Mesothelial cell of epicardium (in vitro differentiated cells): ENCODE measurements at places on chromosomes 2 and 18.

DNA sequence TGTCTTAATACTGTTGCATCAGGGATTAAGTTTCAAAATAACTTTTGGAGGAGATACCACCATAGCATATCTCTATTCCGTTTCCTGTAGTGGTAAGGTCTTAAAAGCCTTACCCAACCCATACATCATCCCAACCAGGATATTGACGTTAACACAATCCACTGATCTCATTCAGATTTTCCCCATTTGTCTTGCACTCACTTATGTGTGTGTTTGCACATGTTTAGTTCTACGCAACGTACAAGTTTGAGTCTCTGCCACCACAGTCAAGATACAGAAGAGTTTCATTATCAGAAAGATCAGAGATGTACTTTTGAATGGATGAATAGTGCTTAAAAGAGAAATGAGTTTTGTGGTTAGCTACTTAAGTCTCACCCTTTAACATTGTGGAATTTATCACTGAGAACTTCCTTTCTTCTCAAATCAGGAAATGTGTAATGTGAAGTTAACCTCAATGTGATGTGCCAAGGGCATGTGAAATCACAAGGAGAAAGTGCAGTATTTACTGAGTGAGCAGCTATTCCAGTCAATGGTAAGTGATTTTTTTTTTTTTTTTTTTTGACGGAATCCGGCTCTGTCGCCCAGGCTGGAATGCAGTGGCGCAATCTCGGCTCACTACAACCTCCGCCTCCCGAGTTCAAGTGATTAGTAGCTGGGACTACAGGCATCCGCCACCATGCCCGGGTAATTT lies 69.2 kb upstream of the EPHA4 start:
- no peak overlapping the region for H3K4me3 ChIP-seq
- H3K27ac ChIP-seq: no peak overlapping the region
- no peaks in the 10 kb centered on the region for H3K36me3 ChIP-seq
- H3K27me3 ChIP-seq: no peaks in the 10 kb centered on the region
- no peaks in the 10 kb centered on the region for H3K4me1 ChIP-seq
- DNase-seq: no peak

DNA sequence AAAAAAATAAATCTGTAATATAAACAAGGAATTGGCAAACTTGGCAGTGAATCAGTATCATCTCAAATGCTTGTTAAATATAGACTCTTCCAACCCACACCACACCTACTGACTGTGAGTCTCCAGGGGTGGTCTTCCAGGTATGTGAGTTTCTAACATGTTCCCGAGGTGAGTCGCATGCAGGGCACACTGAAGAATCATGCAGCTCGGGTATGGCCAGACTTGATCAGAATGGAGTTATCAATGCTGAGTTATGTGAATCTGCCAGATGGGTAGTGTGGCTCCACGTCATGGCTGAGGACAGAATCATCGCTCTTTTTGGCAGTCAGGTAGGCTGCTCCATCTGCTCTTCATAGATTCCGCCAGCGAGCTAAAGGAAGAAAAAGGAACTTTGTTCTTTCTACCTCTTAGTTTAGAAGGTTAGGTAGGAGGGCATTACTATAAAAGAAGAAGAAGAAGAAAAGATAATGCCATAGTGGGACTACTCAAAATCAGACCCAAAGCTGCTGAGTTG lies 1279.7 kb upstream of the ZEB2 start:
- no peaks in the 10 kb centered on the region for H3K27me3 ChIP-seq
- H3K36me3 ChIP-seq: no peaks in the 10 kb centered on the region
- no peak overlapping the region for H3K27ac ChIP-seq
- H3K4me1 ChIP-seq: no peaks in the 10 kb centered on the region
- no peak overlapping the region for H3K4me3 ChIP-seq

DNA sequence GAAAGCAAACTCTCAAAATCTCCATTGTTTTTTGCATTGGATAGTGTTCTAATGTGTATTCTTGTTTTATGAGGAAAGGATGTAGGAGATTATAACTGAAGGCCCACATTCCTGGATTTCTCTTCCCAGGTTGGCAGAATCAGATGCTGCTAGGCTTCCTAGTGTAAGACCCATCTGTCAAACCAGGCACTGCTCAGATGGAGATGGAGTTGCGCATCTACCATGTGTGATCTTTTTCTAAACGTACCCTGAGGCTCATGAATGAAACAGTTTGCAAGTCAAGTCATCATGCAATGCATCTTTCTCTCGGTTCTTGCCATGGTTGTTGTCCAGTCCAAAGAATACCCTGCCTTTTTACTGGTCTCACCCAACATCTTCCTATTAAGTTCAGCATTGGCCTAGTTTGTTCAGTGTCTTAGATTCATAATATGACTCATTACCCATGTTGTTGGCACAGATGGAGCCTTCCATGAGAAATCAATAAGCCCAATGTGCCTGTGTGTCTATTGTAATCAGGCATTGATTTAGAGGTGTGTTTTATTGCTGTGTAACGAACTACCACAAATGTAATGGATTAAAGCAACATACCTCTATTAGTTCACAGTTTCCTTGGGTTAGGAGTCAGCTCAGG lies 127.4 kb downstream of the NYAP2 start:
- no peaks in the 10 kb centered on the region for H3K36me3 ChIP-seq
- peaks cover 4% of the 10 kb centered on the region for H3K4me1 ChIP-seq
- H3K4me3 ChIP-seq: no peak overlapping the region
- no peak overlapping the region for H3K27ac ChIP-seq

DNA sequence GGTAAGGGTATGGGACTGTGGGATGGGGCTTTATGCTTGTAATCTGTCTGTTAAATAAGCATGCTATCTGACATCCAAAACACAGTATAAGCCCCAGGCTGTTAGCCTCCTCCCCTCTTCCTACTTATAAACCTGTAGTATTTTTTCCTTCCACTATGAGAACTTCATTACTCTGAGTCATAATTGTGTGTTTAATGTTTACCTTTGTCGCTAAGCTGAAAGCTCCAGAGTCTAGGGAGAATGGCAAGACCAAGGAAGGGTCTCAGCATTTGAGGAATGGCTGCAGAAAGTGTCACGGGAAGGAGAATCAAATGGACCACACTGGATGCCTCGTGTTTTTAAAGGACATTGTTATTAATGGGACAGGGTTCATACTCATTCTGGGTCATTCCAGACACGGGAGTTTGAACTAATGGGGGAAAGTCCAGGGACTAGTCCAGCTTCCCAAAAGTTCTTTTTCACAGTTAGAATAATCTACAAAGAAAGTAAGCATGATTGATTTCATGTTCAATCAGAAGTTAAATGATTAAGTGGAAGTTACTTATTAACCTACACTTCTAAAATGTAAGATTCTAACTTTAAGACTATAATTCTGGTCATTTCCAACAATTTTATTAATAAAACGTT lies 292.2 kb downstream of the AFF3 start:
- peaks cover 10% of the 10 kb centered on the region for H3K27me3 ChIP-seq
- no peak for DNase-seq
- no peak overlapping the region for H3K27ac ChIP-seq
- H3K4me3 ChIP-seq: no peak overlapping the region
- peaks cover 19% of the 10 kb centered on the region for H3K4me1 ChIP-seq

DNA sequence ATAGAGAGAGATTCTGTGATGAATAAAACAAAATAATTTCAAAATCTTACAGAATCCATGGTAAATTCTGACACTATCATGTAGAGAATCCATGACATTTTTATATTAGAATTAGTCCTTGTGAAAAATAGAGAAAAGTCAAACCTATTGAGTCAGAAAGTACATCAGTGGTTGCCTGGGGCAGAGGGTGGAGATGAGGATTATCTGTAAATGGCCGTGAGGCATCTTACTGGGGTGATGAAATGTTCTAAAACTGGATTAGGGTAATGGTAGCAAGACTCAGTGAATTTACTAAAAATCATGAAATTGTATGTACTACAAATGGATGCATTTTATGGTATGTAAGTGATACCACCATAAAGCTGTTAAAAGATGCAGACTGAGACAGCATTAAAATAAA lies 323.1 kb downstream of the SLC8A1 start:
- no peaks in the 10 kb centered on the region for H3K36me3 ChIP-seq
- no peak overlapping the region for H3K27ac ChIP-seq
- DNase-seq: no peak
- H3K4me3 ChIP-seq: no peak overlapping the region

DNA sequence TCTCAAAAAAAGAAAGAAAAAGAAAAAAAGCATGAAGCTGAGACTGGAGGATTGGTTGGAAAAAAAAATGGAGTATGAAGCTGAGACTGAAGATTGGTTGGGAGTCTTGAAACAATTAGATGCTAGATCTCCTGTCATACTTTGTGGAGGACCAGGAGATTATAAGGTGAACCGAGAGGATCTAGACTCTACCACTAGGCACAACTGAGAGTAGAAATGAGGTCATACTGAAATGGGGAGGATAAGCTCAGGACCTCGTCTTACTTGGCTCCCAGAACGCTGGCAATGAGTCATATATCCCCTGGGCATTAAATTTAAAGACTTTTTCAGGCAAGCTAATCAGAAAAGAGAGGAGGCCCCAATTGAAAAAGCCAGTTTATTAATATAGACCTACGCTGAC lies 3.3 kb upstream of the ORC2 start:
- H3K27ac ChIP-seq: peak overlapping the region; percentile 57
- H3K36me3 ChIP-seq: peaks cover 5% of the 10 kb centered on the region
- H3K27me3 ChIP-seq: no peaks in the 10 kb centered on the region
- DNase-seq: no peak

DNA sequence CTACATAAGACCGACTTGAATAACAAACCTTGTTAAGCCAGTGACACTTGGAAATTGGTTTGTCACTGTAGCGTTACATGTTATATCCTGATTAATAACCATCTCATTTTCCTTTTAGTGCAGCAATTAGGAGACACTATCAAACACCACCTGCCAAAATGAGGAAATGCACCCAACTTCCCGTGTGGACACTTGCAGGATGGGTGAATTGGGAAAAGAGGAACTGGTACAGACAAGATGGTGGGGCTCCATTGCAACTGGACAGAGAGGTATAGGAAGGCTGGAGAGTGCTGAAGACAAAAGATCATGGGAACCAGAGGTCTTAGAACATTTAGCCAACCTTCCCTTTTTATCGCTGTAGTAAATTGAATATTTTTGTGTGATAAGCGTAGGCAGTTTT lies 816.3 kb upstream of the HS6ST1 start:
- peaks cover 2% of the 10 kb centered on the region for H3K36me3 ChIP-seq
- no peak overlapping the region for H3K27ac ChIP-seq
- DNase-seq: no peak
- peaks cover 33% of the 10 kb centered on the region for H3K4me1 ChIP-seq
